ENCODE measurements at places on chromosomes 6 and 20.

GRCh38 chr20:33677991-33678702, 3.9 kb upstream of the NECAB3 start:
- DNase-seq: no peak

- DNase-seq: no peak
These were observed 68.6 kb upstream of the HDDC2 start for GRCh38 chr6:125370343-125370742.

DNA sequence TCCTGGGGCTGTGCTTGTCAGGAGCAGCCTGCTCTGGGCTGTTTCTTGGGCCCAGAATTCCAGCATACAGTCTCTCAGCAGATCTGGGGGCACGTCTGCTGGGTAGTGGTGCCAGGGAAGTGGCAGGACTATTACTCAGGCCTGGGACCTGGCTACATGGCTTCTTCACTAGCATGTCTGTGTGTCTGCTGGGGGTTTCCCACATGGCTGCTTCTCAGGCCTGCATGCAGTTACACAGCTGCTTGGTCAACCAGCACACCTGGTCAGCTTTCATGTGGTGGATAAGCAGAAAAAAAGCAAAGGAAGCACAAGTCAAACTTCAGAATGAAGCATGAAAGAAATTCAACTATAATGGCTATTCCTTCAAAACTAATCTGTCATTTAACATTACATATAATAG, 316.2 kb upstream of the NOX3 start:
- no peak for DNase-seq

DNA sequence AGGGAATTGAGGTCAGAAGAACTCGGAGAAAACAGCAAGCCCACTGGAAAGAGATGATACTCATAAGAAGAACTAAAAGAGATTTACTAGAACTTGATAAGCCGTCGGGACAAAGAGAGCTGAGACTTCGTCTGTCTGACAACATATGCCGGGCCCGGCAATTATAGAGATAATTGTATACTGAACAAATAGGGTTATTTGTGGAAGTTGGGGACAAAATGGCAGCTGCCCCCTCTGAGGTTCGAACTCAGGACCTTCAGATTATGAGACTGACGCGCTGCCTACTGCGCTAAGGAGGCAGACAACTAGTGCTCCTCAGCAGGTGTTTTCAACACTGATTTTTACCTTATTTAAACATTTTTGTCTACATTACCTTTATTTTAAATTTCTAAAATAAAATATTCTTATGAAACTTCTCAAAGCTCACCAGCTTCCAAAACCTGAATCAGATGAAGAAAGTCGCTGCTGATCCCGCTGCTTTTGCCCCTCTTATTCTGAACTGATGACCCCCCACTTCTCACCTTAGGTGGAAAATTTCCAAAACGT, 29.3 kb upstream of the TRIM27 start:
- peak; percentile 77 for DNase-seq

DNA sequence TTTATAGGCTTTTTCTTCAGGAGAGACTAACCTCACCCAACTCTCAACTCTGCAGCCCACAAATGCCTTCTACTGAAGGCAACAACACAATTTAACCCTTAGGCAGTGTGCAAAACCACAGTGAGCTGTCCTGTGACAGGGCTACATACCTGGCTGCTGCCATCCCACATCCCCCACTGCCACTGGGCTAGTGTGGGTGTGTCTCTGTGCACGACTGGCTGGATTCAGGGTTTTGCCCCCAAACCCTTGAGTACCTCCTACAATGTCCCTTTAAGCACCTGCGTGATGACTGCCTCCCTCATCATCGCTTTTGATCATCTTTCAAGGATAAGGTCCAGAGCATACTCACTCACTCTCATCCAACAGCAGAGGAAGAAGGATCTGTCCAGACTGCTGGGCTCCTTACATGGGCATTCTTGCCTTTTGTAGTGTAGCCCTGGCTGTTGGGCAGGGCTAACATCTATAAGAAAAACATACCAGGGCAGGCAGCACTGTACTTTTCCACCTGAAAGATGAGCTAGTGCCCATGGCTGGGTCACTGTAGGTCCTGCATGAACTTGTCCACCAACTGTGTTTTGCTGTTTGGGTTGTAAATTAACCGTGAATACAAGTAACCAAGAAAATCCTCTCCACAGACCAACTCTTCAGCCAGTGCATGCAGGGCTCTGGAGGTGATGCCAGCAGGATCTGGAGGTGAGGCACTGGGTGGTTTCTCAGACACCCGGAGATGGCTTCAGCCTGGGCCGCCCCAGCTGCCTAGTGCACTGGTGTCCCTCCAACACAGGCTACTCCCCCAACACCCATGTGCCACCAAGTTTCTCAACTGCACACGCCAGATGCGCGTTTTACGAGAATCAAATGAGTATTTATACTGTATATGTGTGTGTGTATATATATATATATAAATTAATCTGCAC, 45.2 kb downstream of the PLCG1 start:
- no peak for DNase-seq

DNA sequence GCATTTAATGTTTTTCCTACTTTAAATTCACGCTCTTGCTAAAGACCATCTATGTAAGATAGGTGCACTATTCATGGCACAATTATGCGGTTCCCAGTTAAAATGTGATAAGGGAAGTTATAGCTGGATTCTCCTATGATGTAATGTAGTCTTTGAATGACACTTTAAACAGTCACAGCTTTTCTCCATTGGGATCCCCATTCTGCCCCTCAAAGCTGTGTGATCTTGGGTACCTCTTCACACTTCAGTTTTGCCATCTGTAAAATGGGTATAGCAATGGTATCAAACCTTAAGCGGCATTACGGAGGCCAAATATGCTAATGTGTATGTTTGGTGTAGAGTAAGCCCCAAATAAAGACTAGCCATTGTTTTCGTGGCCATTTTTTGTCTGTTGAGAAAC, 64.7 kb upstream of the ZNF217 start:
- DNase-seq: no peak

Measured in SK-MEL-5 (cell line).